ENCODE measurements at places on chromosomes 16 and 17.
A peak's percentile ranks its signal among the peaks of the same experiment; 100 is the strongest.

DNA sequence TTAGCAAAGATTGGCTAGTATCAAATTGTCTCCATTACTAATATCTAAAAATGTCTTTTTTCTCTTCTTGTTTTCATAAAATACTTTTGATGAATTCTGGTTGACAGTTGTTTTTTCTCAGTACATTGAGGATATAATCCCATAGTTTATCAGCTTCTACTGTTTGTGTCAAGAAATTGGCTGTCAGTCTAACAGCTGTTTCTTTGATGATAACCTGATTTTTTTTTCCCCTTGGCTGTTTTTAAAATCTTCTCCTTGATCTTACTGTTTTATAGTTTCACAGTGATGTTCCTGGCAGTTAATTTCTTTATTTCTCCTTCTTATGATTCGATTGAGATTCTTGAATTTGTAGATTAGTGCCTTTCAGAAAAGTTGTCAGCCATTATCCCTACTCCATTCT is 315.3 kb upstream of the PMFBP1 start:
- no peak for DNase-seq

GRCh38 chr16:67399218-67399733 is 6.0 kb upstream of the TPPP3 start:
- no peak for DNase-seq

- peak; percentile 7 for DNase-seq
Measured at GRCh38 chr17:5500247-5500588, 13.9 kb downstream of the MIS12 start.

DNA sequence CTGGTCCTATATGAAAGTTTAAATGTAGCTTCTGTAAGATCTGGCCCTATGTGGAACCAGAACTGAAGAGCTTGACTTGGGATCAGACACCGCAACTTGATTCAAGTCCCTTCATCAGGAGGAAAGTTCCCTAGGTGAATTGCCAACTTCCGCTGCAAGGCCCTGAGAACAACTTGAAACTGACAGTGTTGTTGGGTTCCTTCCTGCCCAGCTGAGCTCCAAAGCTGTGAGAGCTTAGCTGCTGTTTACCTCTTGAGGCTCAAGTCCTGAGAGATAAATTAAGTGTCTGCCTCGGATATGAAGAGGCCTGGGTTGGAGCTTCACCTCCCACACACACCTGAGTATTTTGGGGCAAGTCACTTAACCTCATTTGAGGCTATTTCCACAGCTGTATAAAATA is 44.7 kb downstream of the REXO5 start:
- no peak for DNase-seq

GRCh38 chr16:17213025-17213424 is 257.7 kb downstream of the XYLT1 start:
- DNase-seq = no peak

- DNase-seq = peak; percentile 69
Measured at GRCh38 chr16:12362482-12363458, 386.2 kb downstream of the SNX29 start.

- DNase-seq = no peak
Measured at GRCh38 chr17:75979705-75980187, 706 bp downstream of the TEN1 start.

DNA sequence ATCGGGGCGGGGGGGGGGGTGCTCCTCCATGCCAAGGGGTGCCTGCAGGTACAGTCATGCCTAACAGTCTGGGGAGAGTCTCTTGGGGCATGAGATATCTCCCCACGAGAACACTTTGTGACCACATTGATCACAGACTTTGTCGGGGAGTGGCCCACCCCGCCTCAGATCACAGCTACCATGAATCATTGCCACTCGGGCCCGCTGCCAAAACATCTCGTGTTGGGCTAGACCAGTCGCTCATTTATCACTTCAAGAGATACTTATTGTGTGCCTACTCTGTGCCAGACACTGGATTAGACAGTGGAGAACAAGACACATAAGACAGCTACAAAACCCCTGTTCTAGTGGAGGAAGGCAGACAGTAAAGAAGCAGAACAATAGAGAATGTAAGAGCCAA is 72.6 kb downstream of the CLEC16A start:
- peak; percentile 29 for DNase-seq

DNA sequence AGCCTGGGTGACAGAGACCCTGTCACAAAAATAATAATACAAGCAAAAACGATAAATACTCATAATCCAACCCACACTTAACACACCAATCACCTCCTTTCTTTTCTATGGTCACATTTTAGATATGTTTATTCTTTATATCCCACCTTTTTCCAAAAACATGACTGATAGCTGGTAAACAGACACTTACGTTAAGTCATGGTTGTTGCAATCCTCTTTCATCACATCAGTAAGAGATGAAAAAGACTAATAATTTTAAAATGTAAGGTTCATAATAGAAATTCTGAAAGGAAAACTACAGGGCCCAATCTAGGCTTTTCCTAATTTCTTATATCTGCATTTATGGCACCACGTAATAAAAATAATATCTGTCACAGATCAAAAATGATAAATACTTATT is 10.2 kb downstream of the SMURF2 start:
- DNase-seq = no peak

DNA sequence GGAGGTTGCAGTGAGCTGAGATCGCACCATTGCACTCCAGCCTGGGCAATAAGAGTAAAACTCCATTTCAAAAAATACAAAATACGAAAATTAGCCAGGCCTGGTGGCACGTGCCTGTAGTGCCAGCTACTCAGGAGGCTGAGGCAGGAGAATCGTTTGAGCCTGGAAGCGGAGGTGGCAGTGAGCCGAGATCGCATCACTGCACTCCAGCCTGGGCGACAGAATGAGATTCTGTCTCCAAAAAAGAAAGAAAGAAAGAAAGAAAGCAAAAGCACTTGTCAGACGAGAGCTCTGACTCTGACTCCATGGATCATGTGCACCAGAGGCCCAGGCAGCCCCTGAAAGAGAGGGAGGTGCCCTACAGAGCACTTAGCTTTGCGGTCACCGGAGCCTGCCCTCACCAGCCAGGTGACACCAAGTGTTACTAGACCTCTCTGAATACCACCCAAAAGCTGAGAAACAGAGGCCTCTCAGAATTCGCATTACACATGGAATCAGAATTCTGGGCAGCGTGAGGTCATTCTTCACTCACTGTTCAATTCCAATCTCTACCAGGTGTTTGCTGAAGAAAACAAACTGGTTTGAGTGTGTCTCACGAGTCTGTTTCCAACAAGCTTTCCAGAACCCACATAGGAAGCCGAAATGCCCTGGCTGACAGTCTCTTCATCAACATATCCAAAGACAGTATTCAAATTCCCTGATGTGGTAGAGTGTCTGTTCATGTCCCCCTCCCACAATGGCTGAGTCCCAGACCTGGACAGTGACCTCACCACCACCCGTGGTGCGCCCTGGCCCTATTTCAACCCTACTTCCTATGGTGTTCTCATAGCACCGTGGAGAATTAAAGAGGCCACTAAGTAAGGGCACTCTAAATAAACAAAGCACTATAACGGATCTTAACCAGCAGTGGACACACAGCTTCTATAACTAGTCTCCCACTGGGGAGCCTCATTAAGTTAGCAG is 1.5 kb downstream of the FLCN start:
- peak; percentile 33 for DNase-seq

GRCh38 chr16:86252596-86252995 is 257.7 kb upstream of the FOXF1 start:
- DNase-seq = no peak

Data from globus pallidus (tissue), 1 donor.